Osteocyte (in vitro differentiated cells): ENCODE measurements at places on chromosomes 6 and 20. TPM values are rescaled to one million over a fixed set of nuclear protein-coding genes. Genes with fewer than 3 reads are reported as not detected.

DNA sequence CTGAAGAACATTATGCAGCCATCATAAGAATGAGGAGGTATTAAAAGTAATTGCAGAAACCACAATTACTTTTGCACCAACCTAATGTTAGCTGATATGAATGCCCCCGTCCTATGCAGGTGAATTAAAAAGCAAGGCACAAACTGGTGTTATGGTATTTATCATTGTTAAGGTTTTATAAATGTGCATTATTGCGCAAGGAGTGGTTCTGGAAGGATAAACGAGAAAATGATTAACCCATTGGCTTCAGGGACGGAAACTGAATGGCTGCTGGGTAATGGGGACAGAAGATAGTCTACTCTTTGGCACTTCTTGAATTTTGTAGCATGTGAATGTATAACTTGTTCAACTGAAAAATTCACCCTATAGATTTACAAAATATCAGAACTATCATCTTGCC lies 148.6 kb upstream of the SALL4 start:
- H3K36me3 ChIP-seq = no peaks in the 10 kb centered on the region
- no peaks in the 10 kb centered on the region for H3K27me3 ChIP-seq
- no peak overlapping the region for H3K27ac ChIP-seq
- DNase-seq = no peak
- H3K4me1 ChIP-seq = peaks cover 5% of the 10 kb centered on the region
- no peak overlapping the region for H3K4me3 ChIP-seq

DNA sequence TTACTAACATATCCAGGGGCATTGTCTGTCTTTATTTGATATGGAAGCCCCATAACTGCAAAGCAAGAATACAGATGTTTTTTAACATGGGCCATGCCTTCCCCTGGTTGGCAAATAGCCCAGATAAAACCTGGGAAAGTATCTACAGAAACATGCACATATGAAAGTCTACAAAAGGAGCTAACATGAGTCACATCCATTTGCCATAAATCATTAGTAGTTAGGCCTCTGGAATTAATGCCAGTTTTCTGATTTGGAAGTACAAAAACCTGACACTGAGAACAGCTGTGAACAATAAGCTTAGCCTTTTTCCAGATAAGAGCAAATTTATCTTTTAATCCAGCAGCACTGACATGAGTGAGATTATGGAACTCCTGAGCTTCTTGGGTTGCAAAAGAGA lies 418.0 kb upstream of the IMPG1 start:
- H3K4me1 ChIP-seq = no peaks in the 10 kb centered on the region
- no peak for DNase-seq
- H3K27me3 ChIP-seq = no peaks in the 10 kb centered on the region

DNA sequence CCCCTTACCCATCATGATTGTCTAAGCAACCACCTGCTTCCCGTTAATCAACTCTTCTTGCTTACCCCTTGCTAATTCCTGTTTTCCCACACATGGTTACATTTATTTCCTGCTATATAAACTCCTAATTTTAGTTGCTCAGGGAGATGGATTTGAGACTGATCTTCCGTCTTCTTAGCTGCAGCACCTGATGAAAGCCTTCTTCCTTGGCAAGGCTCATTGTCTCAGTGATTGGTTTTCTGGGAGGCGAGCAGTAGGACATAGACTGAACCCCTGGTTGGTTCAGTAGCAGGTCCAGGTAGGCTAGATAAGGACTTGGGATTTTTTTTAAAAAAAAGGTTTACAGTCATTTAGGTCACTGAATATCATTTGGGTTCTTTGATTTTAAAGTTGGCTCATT lies 50.4 kb downstream of the PRND start:
- H3K4me1 ChIP-seq = no peaks in the 10 kb centered on the region
- peaks cover 20% of the 10 kb centered on the region for H3K27me3 ChIP-seq
- H3K27ac ChIP-seq = no peak overlapping the region
- H3K4me3 ChIP-seq = no peak overlapping the region
- H3K36me3 ChIP-seq = no peaks in the 10 kb centered on the region
- no peak for DNase-seq

DNA sequence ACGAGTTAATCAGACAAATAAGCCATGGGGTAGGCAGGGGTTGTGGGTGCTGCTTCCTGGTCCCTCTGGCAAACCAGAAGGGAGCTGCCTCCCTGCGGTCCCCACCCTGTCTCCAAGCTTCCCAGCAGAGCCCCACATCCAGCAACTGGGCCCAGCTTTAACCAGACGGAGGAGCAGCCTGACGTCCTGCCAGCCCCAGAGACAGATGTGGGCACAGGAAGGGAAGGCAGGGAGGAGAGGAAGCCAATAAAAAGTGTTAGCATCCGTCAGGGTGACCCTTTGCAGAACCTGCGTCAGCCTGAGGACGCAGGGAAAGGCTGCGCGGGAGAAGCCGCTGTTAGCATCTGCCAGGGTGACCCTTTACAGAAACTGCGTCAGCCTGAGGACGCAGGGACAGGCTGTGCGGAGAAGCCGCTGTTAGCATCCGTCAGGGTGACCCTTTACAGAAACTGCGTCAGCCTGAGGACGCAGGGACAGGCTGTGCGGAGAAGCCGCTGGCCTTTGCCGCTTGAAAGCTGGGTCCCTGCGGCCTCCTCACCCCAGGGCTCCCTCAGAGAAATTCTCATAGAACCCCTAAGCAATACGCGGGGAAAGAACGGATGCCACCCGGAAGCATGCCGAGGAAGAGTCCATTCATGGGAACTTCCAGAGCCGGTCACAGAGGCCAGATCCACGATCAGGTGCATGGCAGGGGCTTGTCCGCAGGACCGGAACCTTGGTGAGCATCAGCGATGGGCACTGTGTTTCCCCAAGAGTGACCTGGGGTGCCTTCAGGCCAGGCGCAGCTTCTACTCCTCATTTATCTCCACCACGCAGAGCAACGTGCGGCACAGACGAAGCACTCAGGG lies 15.9 kb downstream of the DLL1 start:
- H3K4me1 ChIP-seq = peaks cover 4% of the 10 kb centered on the region
- no peak for DNase-seq
- H3K4me3 ChIP-seq = no peak overlapping the region
- H3K36me3 ChIP-seq = no peaks in the 10 kb centered on the region

DNA sequence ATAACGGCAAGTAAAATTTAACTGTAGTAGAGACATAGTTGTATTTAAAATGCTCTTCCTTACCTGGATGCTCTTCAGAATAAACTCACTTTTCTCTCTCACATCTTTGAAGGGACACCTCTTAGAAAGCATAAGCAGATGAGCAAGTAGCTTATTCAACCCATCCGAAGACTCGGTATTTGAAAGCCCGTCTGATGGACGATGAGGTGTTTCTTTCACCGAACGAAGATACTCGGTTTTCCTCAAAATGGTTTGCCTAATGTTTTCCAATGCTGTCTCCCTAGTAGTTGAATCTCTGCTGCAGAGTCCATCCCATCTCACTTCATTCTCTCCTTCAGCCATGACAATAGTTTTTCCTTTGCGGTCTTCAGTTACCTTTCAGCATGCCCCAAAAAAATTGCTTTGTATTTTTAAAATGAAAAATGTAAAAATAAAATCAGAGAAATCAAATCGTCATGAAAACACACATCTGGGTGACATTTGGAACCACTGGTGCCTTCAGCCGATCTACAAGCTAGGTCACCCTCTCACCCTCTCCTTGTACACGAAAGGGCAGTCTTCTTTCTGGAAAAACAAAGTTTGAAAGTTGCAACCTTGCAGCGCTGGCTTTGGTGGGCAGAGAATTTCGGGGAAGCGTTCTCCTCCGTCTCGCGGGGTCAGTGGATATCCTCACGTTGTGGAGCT lies 772 bp downstream of the SESN1 start:
- peak overlapping the region; percentile 90 for H3K27ac ChIP-seq
- H3K4me1 ChIP-seq = peaks cover 38% of the 10 kb centered on the region
- peak overlapping the region; percentile 95 for H3K4me3 ChIP-seq
- peaks cover 5% of the 10 kb centered on the region for H3K36me3 ChIP-seq
- H3K27me3 ChIP-seq = no peaks in the 10 kb centered on the region
- no peak for DNase-seq

DNA sequence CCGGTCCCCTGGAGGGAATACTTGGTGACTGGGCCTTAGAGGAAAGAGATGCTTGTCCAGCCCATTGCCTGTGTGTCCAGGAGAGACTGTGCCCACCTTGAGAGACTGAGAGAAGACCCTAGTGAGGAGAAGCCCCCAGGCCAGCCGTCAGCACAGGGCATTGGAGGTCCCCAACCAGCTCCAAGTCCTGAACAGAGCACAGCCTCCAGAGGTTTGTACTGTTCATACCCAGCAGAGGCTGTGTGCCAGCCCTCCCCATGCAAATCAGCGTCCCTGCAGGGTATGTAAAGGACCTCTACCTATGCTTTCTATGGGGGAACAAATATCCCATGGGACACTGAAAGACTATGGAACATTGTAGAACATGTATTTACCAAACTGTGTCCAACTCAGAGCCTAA lies 8.4 kb downstream of the HLA-E start:
- H3K27ac ChIP-seq = no peak overlapping the region
- DNase-seq = no peak
- no peak overlapping the region for H3K4me3 ChIP-seq
- H3K4me1 ChIP-seq = peaks cover 16% of the 10 kb centered on the region
- no peaks in the 10 kb centered on the region for H3K27me3 ChIP-seq
- peaks cover 11% of the 10 kb centered on the region for H3K36me3 ChIP-seq

- H3K4me1 ChIP-seq = peaks cover 6% of the 10 kb centered on the region
- H3K27me3 ChIP-seq = peaks cover 5% of the 10 kb centered on the region
- no peak overlapping the region for H3K4me3 ChIP-seq
- no peak for DNase-seq
- no peaks in the 10 kb centered on the region for H3K36me3 ChIP-seq
- no peak overlapping the region for H3K27ac ChIP-seq
These were observed 12.5 kb upstream of the RALGAPB start for GRCh38 chr20:38460040-38460623.

- no peaks in the 10 kb centered on the region for H3K36me3 ChIP-seq
- H3K27ac ChIP-seq = no peak overlapping the region
- H3K4me3 ChIP-seq = no peak overlapping the region
- peaks cover 14% of the 10 kb centered on the region for H3K27me3 ChIP-seq
These were observed 7.9 kb downstream of the CALHM4 start for GRCh38 chr6:116561377-116562018.

The VSX1 gene
- total RNA-seq = not detected in 2 replicates

The OXT gene
- not detected in 2 replicates for total RNA-seq

The ZNF217 gene
- total RNA-seq = 44.3 and 47.2 TPM in 2 replicates

The TNFRSF6B gene
- 0.84 and 2.3 TPM in 2 replicates for total RNA-seq

The EFCAB8 gene
- 0.64 and 0.97 TPM in 2 replicates for total RNA-seq
